Ureter (tissue), 1 donor: ENCODE measurements at places on chromosomes 1 and 21.

GRCh38 chr1:246579818-246580217 is 13.6 kb downstream of the CNST start:
- DNase-seq = no peak

DNA sequence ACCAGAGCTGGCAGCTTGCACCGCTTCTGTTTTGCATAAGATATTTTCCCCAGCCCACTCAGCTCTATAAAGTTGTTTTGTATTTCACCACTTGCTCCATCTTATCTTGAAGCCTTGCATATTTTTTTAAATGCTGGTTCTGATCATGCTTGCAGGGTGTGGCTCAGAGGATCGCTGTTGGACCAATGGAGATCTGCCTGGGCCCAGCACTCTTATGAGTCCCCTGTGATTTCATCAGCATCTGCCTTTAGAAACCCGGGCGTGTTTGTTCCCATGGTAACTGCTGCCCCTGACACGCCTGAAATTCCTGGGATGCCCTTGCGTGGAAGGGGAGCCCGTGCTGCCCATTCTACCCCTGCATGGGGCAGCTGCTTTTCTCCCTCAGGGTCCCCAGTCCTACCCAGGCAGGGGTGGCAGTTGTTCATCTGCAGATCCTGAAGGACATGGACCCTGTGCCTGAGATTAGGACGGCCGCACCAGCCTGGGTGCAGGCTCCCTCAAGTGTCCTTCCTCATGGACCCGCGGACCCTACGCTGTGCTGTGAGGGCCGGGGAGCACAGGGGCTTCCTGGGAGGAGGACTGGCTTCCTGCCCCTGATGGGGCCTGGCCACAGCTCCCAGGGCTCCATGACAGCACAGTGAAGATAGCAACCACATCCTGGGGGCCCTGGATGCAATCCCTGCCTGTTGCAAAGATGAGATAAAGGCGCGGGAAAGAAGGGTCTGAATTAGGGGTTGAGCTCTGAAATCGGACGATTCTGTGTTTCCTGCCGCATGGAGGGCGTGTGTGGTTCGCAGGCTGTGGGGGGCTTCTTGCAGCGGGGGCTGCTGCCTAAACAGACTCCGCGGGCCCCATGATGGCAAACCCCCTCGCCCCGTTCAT is 226.5 kb downstream of the SDCCAG8 start:
- DNase-seq = no peak

DNA sequence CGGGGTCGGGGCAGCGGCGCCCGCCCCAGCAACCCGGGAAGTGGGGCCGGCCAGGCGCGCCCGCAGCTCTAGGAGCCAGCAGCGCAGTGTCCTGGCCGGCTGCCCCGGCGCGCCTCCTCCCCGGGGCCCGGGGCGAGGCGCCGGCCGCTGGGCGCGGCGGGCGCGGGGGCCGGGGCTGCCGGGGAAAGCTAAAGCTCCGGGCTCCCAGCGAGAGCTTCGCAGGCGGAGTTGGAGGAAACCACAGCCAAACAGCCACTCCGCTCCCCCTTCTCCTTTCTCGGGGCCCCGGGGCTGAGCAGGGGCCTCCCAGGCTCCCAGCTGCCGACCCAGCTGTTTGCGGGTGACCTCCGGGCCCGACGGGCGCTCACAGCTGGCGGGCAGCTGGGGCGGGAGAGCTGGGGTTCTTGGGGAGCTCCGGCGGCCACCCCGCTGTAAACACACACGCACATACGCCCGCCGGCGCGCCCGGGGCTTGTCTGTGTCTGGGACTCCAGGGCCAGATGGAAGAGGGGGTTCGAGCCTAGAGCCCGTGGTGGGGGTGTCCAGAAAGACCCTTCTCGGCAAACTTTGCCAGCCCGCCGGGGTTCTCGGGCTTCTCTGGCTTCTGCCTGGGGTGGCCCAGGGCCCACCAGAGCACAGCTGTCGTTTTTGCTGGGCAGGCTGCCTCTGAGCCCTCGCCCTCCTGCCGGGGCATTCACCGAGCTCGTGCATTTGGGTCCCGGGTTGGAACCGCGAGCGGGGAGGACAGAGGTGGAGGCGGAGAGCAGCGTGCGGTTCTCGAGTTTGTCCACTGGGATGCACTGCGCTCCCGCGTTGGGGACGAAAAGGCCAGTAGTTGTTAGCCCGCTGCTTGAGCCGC is 1.5 kb downstream of the AJAP1 start:
- DNase-seq = peak; percentile 81

GRCh38 chr1:226784081-226785049 is 45.3 kb upstream of the ITPKB start:
- DNase-seq = no peak

DNA sequence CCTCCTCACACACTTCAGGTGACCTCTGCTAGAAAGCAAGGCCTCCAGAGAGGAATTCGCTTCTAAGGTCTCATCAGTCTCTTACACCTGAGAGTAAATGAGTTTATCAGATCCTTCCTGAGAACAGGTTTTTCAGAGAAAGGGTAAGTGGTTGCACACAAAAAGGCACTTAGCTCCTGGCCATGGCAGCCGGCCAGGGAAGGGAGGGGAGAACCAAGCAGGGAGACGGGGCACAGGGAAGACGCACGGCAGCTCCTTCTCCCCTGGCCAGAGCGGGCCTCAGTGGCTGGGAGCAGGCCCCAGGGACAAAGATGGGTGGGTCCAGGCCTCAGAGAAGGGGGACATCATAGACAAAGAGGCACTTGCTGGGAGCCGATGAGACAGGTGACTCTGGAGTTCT is 3.6 kb upstream of the TNNT2 start:
- DNase-seq = peak; percentile 79

- DNase-seq = no peak
Measured at GRCh38 chr1:31700468-31701090, 3.2 kb downstream of the COL16A1 start.

DNA sequence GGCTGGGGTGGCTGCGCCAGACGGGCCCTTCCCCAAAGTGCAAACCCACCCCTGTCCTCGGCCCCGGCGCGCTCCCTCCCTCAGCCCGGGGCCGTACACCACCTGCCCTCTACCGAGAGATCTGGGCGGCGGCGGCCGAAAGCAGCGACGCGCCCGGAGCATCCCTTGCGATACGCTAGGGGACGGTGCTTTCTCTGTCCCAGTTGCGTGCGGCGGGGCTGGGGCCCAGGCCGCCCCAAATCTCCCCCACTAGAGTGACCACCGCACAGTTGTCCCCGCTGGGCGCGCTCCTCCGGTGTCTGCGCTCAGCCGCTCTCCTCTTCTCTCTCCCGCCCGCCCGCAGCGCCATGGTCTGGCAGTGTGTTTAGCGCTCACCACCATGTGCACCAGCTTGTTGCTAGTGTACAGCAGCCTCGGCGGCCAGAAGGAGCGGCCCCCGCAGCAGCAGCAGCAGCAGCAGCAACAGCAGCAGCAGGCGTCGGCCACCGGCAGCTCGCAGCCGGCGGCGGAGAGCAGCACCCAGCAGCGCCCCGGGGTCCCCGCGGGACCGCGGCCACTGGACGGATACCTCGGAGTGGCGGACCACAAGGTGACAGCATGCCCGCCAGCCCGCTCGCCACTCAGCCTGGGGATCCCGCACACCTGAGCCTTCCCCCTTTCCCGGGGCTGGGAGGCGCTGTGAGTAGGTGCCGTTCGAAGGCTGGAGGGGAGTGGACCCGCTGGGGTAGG is 1.0 kb downstream of the ST6GALNAC5 start:
- DNase-seq = no peak

- DNase-seq = no peak
Measured at GRCh38 chr1:56330391-56331026, 248.9 kb downstream of the PLPP3 start.

DNA sequence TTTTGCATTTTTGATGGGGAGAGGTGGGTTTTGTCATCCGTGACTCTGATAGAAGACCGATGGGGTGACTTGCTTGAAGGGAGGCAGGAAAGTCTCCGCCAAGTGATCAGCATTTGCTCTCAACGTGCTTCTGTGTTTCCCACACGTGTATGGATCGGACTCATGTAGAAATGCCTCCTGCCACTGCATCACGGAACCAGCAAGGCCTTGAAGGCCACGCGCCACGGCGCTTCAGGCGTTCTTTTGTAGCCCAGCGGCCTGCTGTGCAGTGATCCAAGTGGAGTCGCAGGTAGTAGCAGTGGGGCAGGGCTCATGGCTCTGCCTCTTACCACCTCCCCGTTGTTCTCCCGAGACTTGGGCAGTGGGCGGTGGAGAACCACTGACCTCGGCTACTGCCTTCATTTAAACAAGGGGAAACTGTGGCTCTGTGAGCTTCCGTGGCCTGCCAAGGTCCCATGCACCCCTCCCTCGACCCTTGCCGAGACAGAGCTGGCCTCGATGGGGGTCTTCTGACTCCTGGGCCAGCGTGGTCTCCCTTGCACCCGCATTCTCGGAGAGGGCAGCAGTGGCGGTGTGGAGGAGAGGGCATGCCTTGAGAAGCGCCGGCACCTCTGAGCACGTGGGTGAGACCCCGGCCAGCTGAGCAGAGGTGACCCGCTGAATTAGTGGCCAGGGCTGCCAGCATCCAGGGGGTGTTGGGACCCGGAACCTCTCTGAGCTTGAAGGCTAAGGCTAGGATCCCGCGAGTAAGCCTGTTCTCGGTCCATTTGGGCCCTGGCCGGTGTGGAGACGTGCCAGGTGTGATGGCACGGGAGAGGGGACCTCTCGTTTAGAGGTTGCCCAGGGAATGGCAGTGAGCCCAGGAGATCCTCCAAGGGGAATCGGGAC is 46.1 kb upstream of the ABCG1 start:
- no peak for DNase-seq

GRCh38 chr1:245153081-245153551 is 1.7 kb upstream of the KIF26B start:
- DNase-seq = peak; percentile 69

- no peak for DNase-seq
Measured at GRCh38 chr1:24921938-24922662, 8.0 kb downstream of the RUNX3 start.

DNA sequence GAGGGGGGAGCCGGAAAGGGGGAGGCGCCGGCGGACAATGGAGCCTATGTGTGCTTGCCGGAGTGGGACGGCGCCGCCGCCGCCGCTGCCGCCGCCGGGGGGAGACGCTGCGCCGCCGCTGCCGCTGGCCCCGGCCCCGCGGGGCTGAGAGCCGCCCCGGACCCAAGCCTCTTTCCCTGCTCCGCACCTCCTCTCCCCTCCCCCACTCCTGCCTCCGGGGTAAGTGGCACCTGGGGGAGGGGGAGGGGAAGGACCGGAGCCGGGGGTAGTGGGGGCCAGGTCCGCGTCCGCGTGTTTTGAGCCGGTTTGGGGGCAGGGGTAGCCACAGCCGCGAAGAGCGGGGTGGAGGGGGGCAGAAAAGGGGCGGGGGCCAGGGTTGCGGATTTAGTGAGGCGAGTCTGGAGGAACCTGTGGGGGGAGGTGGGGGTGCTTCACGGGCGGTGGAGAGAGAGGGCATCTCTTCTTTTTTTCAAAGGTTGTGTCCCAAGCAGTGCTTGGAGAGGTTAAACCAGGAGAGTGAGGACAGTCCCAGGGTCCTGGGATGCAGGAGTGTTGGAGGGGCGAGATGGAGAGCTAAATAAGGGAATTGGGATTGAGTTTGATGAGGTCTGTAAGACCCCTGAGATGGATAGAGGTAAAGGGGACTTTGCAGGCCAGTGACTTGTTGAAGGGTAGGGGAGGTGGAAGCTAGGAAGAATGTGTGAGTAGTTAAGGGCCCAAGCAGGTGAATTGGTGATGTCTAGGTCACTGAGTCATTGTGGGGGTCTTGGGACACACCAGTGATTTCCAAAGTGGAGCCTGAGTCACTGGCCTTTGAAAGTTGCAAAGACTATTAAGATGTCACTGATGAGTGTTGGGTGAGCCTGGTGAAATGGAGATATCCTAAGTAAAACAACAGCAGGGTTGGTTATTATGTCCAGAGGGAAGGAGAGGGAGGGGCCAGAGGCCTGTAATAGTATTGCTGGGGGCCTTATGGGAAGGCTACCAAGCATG is 59.1 kb downstream of the BCL9 start:
- DNase-seq = no peak

- no peak for DNase-seq
Measured at GRCh38 chr1:17594026-17594425, 54.5 kb downstream of the ARHGEF10L start.

GRCh38 chr21:42248783-42249597 is 30.1 kb downstream of the ABCG1 start:
- no peak for DNase-seq

DNA sequence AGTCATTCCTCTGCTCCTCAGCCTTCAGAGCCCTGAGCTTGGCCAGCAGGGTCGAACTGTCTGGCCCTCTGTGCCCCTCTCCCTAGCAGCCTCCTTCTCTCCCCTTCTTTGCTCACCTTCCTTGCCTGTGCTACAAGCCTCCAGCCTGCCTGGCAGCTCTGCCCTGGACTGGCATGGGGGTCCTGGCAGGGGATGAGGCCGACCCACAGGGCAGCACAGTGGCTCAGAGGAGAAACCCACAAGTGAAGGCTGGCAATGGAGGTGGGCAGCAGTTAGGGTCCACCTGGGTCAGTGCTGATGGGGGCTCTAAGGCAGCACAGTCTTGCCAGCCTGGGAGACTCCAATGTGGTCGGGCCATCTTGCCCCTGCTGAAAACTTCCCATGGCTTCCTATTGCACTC is 274.2 kb downstream of the GRIK3 start:
- DNase-seq = no peak

GRCh38 chr1:42319871-42320484 is 15.1 kb downstream of the FOXJ3 start:
- DNase-seq = no peak

GRCh38 chr21:17540530-17540929 is 27.7 kb downstream of the CXADR start:
- no peak for DNase-seq

DNA sequence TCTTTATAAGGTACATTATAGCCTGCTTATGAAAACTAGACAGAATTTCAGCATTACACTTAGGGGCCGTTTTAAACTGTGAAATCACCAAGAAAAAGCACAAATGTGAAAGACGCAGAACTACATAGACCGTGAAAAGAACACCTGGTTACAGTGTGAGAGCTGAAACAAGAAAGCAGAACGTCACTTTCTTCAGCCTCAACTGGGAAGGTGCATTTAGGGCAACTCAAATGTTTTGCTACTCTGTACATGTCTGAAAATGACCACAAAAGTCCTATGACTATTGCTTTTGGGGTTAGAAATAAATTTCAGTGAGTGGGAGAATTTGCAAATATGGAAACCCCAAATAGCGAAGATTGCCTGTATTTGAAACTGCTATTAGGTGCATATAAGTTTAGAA is 268.7 kb downstream of the OLFM3 start:
- DNase-seq = no peak

DNA sequence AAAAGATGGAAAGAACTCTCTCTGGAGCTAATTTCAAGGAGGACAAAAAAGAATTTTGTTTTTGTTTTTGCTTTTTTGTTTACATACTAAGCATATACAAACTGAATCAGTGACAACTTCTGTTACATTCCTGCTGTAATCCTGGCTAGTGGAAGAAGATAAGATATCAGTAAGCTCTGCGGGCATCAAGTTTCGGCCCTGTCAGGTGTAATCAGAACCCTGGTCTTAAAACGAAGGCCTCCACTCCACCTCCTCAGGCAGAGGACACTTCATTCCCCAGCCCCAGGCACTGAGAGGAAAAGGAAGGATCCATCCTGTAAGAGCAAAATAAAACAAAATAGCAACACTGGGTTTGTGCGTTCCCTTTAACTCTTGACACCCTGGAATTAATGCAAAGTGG is 88.9 kb upstream of the ARHGAP29 start:
- no peak for DNase-seq
